CD4-positive, alpha-beta T cell treated with Interleukin-15 for 1 hour (primary cell): ENCODE measurements at places on chromosomes 5 and 9.

DNA sequence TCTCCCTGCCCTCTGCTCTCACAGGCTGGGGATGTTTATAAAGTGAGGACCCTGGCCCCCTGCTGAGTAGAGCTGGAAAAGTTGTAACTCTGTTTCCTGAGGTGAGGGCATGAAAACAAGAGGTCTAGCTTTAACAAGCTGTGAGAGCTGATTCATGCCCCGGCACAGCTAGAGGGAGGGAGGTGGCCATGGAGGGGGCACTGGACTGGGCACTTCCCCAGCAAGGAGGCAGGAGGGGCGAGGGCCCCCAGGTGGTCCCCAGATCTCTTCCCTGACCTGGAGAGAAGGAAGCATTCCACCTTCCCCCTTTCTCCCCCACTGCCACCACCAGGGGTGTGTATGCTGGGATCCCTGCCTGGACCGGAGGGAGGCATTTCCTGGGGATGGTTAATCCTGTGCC lies at the start of gene MSMP:
TSS of gene MSMP (minus strand) at position 13 of the 400 bp plus-strand sequence. CDS start 147 bp downstream, outside the sequence.
- no peak for DNase-seq

DNA sequence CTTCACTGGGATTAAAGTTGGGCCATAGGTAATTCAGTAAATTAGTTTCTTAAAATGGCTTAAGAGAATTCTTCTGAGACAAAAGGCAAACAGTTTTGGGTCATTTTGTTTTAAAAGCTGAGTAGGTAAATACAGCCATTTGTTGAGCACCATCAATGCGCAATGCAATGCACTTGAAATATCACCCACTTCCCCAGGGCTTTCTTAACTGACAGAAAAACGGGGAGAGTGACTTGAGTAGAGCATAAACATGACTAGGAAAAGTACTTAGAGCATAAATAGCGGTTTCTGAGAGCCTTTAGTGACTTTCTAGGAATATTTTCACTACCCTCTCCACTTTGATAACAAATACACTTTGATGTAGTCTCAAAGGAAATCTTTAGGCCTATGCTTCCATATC lies 27.2 kb downstream of the MLANA start:
- DNase-seq, result no peak

DNA sequence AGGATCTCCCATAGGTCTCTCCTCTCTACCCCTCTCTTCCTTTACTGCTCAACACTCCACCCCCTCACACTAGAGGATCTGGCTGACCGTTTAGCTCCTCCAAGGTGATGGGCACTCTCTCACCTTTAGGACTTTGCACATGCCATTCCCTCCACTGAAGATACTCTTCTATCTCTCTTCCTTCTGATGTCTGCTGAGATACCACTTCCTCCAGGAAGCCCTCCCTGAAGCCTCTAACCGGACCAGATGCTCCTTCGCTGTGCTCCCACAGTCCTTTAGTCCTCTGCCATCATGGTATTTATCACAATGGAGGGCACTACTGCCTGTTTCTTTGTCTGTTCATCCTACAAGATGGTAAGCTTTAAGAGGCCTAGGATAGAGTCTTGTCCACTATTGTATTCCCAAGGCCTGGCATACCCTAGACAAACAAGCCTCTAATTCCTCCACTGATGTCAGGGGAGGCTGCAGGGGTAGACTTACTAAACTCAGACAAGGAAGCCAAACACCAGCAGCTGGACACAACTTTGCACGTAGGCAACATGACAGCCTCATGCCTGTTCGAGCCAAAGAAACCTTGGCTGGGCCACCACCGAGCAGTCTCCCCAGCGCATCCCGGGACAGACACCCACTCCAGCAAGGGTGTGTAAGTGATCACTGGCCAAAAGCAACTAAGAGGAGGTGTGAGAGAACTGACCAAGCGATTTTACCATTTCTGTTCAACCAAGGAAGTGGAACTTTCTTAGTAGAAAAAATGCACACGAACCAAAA lies 20.2 kb downstream of the ORM2 start:
- no peak for DNase-seq

- no peak for DNase-seq
These were observed 7.0 kb upstream of the SPOUT1 start for GRCh38 chr9:128836509-128837145.

DNA sequence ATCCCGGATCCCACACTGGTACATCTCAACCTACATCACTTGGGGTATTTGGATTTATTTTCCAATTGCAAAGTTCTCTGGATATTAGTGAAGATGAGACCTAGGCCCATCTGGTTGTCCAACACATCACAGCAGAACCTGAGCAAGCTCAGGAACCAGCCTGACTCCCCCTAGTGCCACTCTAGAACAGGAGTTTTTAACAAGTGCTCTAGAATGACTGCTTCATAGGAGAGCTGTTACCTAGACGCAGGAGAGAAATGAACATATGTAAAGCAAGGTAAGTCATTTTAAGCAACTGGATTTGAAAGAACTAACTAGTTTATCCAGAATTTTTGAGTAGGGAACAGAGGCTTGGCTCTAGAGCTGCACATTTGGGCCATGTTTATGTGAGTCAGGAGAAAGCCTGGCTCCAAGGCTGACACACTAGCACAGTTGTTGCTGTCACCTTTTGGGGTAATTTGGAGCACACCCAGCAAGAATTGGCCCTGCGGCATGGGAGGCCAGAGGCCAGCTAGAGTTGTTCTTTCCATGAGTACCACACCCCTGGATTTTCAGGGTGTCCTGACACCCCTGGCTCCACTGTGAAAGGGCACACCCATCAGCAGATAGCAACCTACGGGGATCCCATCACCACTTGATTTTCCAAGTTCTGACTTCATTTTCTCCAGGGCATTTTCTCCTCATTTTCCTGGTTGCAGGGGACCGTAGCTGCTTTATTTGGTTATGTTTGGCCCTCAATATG lies 110.9 kb upstream of the LPAR1 start:
- DNase-seq, result no peak

GRCh38 chr5:140055152-140055551 lies 12.1 kb upstream of the NRG2 start:
- DNase-seq, result no peak

- no peak for DNase-seq
These were observed 93.5 kb downstream of the RGS3 start for GRCh38 chr9:113556877-113557593.

DNA sequence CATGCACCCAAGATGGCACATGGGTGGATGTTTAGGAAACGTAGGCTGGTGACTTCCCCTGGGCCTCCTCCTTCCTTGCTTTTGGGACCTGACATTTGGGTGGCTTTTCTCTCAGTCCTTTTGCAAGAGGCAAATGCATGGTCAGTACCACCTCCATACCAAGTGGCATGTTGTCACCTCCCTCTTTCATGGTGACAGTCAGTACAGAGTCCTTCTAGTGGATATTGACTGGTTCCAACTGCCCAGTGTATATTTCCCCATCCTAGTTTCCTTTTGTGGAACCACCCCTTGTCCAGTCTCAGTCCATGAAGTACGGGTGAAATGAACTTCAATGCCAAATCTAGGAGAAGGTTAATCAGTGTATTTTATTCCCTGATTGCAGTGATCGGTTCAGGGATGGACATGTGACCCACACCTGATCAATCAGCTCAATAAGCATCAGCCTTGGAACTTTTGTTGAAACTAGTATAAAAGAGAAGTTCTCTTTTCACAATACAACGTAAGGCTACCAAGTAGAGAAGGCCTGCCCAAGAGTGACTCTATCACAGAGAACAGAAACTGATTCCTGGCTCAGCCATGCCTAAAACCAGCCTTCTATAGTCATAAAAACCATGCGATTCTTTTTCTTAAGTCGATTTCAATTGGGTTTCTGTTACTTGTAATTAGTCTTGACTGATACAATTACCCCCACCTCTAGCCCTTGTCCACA lies 143.4 kb upstream of the KLF9 start:
- DNase-seq, result no peak
